C1 segment of cervical spinal cord (tissue), 14 donors: ENCODE measurements at places on chromosomes 5 and 9.

- DNase-seq = no peak
These were observed 50.7 kb upstream of the UBAC1 start for GRCh38 chr9:136011703-136012496.

GRCh38 chr5:58551492-58551891 lies 31.4 kb upstream of the RAB3C start:
- no peak for DNase-seq

DNA sequence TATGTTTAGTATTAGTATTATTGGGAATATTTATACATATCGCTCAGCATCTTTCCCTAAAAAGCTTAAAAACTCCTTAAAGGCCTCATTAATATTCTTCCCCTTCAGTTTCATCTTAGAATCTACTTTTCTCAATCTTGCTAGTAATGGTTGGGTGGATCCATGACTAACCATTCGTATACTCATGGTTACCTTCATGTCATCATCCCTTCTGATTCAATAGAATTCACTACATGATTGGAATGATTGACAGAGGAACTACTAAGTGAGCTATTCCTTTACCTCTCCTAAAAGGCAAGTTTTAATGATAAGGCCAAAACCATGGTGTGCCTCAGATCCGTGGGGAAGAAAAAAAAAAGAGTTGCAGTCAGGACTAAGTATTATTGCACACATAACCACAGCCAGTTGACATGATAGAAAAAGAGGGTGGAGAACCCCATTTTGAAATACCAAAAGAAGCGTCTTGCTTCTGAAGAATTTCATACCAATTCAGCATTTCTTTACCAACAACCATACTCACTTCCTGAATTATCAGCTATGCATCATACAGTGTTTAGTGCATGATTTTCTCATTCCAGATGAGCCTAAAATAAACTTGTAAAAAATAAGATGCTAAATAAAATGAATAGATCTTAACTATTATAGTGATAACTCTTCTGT lies 624.6 kb downstream of the PDE4D start:
- no peak for DNase-seq

- DNase-seq = no peak
These were observed 5.9 kb upstream of the LIX1 start for GRCh38 chr5:97148288-97148687.

GRCh38 chr9:132018957-132019405 lies 60.7 kb downstream of the MED27 start:
- peak; percentile 72 for DNase-seq

- no peak for DNase-seq
These were observed 204.9 kb downstream of the CHSY3 start for GRCh38 chr5:130109152-130109551.

DNA sequence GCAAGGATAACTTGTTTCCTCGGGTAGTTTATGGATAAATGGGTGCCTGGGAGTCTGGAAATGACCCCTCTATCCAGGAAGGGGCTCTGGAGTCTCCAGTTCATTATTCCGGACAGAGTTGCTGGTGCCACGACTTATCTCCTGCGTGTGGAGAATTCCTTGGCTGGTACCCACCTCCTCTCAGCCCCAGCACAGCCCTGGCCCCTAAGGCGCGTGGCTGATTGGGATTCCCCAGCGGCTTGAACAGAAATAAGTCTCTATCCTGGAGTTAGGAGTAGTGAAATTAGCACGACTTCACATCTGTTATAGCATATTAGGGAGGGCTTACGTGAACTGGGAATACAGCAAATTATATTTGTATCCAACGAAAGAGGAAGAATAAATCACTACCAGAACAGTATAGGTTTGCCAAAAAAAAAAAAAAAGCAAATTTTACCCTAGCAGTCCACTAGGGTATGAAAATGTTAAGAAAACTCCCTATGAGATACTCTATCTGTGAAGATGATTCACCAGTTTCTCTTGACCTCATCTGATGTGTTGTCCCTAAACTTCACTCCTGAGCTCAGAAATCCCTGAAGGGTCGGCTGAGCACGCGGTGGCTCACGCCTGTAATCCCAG lies 172.5 kb upstream of the OTULINL start:
- DNase-seq = no peak

DNA sequence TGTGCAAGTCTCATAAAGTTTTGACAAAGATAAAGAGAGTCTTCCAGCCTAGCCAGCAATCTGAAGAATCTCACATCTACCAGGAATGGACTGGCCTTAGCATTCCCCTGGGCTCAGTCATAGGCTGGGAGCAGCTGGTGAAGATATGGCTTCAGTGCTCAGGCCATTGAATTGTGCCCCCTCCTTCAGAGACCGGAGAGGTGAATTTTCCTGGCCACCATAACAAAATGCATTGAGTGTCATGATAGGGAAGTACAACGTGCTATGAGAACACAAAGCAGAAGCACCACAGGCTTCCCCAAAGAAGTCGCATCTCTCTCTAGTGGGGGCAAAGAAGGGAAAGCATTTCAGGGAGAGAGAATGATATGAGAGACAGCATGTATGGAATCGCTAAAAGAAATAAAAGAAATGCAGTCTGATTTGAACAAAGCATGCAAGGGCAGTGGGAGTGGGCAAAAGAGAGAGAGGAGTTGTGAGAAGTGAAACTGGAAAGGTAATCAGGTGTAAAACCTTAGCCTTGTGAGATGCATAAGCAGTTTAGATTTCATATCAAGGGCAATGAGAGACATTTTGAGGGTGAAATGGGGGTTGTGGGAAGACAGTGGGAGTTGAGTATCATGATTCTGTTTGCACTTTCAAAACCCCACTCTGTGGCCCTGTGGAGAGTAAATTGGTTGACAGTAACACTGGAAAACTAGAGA lies 57.1 kb upstream of the NMUR2 start:
- DNase-seq = no peak

GRCh38 chr5:90932052-90932699 lies 373.6 kb downstream of the ADGRV1 start:
- no peak for DNase-seq

DNA sequence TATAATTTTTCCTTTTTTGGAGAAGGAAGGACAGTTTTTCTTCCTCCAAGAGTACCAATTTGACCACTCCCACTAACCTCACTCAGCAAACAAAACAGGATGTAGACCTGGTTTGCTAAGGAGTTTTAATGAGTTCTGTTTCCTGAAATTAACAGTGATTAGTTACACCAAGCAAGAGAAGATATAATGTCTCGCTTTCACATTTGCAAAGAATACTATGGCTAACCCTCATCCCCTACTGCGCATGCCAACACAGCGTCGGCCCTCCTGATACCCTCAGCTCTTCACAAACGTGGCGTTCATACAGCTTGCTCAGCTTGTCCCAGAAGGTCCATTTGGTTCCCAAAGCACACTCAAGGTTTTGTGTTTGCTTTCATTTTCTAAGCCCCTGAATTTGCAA lies 41.9 kb upstream of the IPPK start:
- DNase-seq = no peak

DNA sequence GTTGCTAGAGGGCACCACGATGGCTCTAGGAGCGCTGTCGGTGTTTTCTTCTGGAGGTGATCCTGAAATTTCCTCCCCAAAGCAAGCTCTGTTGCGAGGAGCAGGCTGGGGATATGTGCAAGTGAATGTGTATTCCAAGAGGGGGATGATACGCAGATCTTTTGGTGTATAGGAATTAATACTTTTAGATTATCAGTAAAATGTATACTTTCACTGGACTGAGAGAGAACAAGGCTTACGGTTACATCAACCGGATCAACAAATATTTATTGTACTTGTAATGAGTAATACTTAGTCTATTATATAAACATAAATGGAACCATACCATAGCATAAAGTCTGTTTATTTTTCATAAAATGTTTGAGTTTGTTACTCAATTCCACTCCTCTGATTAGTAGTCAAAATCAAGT lies 632 bp upstream of the PRKAA1 start:
- DNase-seq = no peak

DNA sequence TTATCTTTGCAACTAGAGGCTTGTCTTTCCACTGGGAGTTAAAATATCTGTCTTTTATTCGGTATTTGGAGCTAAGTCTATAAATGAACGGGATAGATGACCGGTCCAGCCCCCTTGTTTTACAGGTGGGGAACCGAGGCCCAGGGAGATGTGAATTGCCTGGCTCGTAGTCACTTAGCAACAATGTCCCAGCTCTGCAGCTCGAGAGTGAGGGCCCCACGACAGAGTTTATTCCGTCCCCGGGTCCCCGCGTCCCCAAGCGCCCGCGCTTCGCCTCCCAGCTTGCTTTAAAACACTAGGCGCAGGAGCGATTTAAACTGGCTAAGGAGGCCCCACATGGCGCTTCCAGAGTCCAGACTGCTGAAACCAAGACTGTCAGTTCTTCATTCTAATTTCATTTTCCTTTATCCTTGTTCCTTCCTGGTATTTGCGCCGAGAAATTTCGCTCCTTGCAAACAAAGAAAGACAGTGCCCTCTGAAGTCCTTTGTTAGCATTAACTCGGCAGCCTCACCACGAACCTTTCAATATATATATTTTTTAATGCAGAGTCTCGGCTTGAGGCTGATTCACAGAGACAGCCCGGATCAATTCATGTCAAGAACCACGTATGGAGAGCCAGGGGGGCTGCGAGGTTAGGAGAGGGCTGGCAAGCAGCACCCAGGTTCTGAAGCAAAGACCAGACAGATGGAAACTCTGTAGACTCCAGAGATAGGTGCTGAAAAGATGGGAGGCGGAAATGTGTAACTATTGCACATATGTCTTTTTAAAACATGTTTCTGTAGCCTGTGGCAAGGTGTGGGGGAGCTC lies 1.4 kb upstream of the ENC1 start:
- peak; percentile 27 for DNase-seq
